ENCODE measurements at places on chromosomes 13 and 19. TPM values are rescaled to one million over a fixed set of nuclear protein-coding genes. Genes with fewer than 3 reads are reported as not detected.

TGFB1 gene
- 6.0 TPM for polyA plus RNA-seq

B3GLCT gene
- polyA plus RNA-seq = 1.9 TPM

KLK15 gene
- polyA plus RNA-seq = 0.07 TPM

C19orf85 gene
- not detected for polyA plus RNA-seq

IGFL2 gene
- polyA plus RNA-seq = not detected

SCN1B gene
- polyA plus RNA-seq = 15.1 TPM

ZNF177 gene
- 1.8 TPM for polyA plus RNA-seq

ARRDC5 gene
- polyA plus RNA-seq = not detected

CD79A gene
- polyA plus RNA-seq = 0.11 TPM

MUC16 gene
- 0.84 TPM for polyA plus RNA-seq

- no peak for DNase-seq
These were observed 168.4 kb upstream of the STARD13 start for GRCh38 chr13:33453936-33454335.

- no peak for DNase-seq
These were observed 5.8 kb downstream of the DYRK1B start for GRCh38 chr19:39828015-39828653.

- peak; percentile 18 for DNase-seq
These were observed at the start of gene ATP7B for GRCh38 chr13:52010890-52011631. ATP7B (minus strand) TSS chr13:52011450; CDS start chr13:52011337, 113 bp downstream.

GRCh38 chr13:30037766-30038165 lies 187.3 kb upstream of the UBL3 start:
- no peak for DNase-seq

- no peak for DNase-seq
These were observed 1.9 kb downstream of the BTBD2 start for GRCh38 chr19:2013683-2013961.

- peak; percentile 47 for DNase-seq
These were observed 50.9 kb upstream of the C13orf46 start for GRCh38 chr13:114024603-114025404.

DNA sequence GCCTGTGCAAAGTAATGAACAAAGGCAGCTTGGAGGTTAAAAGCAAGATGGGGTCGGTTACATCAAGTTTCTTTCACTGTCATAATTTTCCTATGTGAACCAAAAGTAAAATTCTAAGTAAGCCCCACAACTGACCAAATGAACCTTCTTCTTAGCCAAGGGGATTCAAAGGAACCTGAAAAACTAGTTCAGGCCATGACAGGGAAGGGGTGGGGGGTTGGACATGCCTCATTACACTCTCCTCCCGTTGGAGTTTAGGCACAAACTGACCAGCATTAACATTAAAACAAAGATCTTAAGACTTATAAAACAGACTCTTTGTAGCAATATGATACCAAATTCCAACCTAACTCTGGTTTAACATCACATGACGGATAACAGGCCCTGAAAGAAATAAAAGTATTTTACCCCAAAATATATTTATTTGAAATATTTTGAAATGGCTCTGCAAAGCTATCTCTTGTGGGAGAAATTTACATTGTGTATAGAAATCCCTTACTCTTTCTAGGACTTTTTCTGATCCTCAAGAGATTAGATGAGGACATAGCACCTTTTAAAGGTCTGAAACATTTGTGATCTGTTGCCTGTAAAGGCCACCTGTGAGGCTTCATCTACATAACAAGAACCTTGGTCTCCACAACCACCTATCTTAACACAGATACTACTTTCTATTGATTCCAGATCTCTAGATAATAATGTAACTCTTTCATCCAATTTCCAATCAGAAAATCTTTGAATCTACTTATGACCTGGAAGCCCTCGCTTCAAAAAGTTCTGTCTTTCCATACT lies 1829.0 kb upstream of the MIR17HG start:
- DNase-seq = no peak

DNA sequence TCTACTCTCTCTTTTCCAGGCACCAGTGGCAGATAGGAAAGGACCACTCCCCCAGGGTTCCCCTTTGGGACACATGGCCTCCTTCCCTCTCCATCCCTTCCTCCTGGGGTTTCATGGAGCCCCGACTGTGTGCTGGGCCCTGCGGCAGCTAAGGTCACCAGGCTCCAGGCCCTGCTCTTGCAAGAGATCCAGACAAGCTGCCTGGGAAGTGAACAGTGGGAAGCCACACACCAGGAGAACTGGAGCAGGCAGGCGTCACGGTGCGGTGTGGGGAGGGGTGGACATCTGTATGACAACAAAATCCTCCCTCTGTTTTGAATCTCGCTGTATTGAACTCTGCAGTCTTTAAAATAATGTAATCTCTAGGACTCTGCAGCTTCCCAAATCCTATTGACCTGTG lies 330.1 kb downstream of the UQCRFS1 start:
- DNase-seq = no peak

DNA sequence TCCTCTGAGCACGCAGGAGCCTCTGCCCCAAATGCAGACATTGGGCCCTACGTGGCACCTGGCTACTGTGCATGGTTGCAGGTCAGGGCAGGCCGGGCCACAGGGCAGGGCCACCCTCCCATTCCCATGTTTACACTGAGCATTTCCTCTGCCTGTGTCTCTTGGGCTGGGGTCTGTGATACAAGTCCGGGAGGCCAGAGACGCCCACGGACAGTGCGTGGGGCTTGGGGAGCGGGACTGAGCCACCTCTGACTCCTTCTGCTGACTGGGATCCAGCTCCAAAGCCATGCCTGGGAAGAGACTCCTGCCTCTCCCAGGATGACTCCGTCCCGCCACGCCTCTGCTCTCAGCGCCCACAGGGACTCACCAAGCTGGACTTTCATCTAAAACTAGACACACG lies 18.8 kb downstream of the GAS6 start:
- no peak for DNase-seq

GRCh38 chr19:18523841-18524240 lies 2.0 kb upstream of the ELL start:
- DNase-seq = no peak

GRCh38 chr13:25766576-25766975 lies 285.2 kb downstream of the SHISA2 start:
- DNase-seq = no peak

- no peak for DNase-seq
These were observed 133.3 kb downstream of the LHFPL6 start for GRCh38 chr13:39469676-39470075.

- no peak for DNase-seq
These were observed 49.9 kb downstream of the EDNRB start for GRCh38 chr13:77868717-77869116.

DNA sequence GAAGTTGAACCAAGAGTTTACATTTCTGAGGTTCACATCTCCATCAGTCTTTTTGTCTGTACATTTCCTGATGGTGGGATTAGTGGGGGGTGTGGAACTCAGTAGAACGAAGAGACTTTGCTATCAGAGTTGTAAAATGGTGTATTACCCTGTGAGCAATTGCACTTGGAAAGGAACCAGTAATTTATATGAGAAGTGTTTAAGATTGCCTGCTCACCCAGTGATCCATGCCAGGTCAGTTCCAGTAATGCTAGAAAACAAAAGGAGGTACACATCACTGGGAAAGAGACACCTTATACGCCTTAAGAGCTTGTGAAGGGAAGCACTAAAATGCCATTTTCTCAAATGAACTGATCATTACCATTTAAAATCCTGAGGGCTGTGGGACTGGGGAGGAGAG lies 7.5 kb upstream of the DACH1 start:
- DNase-seq = no peak

DNA sequence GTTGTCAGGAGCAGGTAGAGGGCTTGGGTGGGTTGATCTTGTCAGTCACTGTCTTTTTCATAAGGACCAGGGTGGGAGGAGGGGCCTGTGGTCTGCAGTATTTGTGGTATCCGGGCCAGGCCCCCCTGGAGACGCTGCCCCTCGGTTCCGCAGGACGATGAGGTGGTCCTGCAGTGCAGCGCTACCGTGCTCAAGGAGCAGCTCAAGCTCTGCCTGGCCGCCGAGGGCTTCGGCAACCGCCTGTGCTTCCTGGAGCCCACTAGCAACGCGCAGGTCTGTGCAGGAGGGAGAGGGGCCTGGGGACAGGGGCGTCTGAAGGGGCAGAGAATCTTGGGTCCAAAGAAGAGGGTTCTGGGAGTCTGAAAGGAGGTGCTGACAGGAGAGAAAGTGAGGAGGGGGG lies 7.1 kb downstream of the RYR1 start:
- DNase-seq = no peak

- DNase-seq = no peak
These were observed 75.6 kb upstream of the TM9SF2 start for GRCh38 chr13:99425485-99426341.

Data from pancreas (tissue), 10 donors.